Central memory CD4-positive, alpha-beta T cell (primary cell): ENCODE measurements at places on chromosomes 1 and 21.

DNA sequence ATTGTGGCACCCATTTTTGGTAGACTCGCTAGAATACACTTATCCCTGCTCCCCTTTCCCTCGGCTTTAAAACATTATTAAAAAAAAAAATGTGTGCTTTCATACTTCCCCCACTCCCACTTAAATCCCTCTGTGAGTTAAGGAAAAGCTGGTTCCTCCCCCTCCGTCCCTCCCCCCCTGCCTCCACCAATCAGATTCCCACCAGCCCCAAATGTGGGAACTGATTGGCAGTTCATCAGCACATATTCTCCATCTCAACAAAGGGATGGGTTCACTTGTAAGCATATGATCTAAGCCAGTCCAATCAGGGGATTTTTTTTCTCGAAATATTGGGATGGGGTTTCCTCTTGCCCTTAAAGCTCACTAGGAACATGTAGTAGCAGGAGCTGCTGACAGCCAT is 10.8 kb upstream of the FYB2 start:
- no peak for DNase-seq

DNA sequence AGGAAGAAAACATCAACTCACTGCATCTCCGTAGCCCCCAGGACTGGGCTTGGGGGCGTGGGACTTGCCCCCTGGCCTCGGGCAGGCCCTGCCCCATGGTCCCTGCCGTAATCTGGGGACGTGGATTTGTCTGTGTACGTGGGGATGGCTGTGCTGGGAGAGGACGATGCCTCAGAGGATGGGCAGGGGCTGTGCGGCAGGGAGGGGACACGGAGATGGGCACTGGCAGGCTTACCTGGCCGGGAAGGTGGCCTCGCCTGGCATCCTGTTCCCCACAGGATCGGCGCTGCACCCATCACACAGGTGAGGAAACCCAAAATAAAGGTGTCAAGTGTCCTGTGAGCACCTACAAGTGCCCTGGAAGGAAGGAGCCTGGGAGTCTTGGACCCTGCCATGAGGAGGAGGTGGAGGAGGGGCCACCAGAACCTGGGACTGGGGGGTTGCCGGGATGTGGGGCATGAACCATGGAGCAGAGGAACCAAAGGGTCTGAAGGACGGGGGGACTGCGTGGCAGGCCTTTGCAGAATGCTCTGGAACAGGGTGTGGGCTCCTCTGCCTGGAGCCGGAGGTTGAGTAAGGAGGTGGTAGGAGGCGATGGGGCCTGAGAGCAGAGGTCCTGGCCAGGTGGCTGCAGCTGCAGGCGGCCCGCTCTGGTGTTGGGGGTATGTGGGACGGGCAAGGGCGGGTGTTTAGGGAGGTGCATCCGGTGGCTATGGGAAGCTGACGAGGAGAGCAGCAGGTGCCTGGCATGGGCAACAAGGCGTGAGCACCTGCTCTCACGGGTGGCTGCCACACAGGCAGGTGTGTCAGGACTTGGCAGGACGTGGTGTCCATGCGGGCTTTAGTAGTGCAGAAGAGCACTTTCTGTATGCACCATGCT is 27.8 kb upstream of the LRRC3 start:
- DNase-seq, result no peak

DNA sequence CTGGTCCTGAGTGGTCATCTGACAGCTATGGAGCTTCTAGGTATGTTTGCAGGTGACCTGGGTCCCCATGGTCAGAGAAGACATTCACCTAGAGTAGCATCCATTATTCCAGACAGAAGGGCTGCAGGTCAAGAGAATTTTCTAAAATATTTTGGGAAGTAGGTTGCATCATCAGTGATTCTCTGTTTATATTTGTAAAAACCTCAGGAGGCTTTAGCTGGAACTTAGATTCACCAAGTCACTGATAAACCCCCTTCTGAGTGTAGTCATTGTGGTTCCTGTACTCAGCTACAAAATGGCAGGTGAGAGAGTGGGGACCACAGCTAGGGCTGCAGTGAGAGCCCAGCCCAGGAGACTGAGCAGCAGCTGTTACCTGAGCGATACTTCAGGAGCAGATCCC is 78.6 kb downstream of the ABCA4 start:
- DNase-seq, result no peak

- DNase-seq, result no peak
Observed at GRCh38 chr1:46302641-46303037, 777 bp downstream of the LRRC41 start.

GRCh38 chr1:184473176-184473966 is 86.5 kb downstream of the C1orf21 start:
- DNase-seq, result no peak

- peak; percentile 98 for DNase-seq
Observed at GRCh38 chr1:115062542-115063004, 26.7 kb downstream of the TSPAN2 start.

DNA sequence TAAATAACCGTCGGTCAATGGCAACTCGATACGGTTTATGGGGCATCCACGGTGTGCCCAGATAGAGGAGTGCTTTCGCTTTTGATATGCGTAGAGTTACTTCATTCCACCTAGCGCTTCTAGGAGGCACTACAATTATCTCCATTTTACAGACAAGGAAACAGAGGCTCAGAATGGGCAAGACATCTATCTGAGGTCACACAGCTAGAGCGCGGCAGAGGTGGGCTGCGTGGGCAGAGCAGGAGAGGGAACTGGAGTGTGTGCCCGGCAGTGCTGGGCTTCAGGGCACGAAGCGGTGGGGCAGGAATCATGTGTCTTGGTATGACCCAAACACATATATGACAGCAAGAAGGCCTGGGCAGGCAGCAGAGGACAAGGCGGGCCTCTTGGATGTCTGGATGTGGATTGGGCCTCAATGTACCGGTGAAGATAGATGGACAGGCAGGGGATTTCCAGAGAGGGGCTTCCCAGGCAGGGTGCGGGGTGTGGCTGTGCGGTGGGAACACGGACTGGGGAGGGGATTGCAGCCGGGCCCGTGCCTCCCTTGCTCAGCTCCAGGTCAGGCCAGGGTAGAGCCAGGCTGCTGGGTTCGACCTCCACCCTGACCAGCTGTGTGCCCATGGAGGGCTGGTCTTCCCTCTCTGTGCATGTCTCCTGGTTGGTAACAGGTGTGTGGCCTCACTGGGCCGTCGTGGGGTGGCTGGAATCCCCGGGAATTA is 21.2 kb downstream of the TP73 start:
- no peak for DNase-seq
